NCI-H460 (cell line): ENCODE measurements at places on chromosomes 7 and 10.

DNA sequence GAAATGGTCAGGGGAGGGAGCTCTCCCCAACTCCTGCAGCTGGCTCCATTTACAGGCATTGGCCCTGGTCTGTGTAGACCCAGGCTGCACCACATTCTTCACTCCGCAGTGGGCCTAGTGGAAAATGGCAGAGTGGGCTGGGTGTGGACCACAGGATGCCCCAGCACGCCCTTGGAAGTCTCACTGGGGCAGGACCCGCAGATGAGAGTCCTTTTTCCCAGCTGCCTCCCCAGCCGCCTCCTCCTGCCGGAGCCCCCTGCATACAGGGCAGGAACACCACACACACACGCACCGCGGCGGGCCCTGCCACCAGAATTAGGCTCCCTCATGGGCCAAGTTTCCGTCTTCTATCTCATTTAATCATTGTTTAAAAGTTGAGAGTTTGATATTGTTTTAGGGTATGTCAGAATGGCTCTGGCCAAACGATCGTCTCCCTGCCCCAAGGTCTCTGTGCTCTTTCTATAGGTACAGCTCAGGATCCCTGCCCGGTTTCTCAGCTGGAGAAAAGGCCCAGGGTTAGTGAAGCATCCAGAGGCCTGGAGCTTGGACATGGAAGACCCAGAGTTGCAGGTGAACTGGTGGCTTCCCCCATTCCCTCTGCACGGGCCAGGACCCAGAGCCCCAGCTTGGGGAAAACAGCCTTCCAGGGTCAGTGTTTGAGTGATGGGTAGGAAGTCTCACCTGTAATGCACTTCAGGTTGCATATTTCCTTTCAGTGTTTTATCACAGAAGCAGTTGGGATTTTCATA lies 42.0 kb downstream of the ZNF467 start:
- no peak for DNase-seq

- no peak for DNase-seq
These were observed 17.5 kb upstream of the KIF20B start for GRCh38 chr10:89683883-89684282.

DNA sequence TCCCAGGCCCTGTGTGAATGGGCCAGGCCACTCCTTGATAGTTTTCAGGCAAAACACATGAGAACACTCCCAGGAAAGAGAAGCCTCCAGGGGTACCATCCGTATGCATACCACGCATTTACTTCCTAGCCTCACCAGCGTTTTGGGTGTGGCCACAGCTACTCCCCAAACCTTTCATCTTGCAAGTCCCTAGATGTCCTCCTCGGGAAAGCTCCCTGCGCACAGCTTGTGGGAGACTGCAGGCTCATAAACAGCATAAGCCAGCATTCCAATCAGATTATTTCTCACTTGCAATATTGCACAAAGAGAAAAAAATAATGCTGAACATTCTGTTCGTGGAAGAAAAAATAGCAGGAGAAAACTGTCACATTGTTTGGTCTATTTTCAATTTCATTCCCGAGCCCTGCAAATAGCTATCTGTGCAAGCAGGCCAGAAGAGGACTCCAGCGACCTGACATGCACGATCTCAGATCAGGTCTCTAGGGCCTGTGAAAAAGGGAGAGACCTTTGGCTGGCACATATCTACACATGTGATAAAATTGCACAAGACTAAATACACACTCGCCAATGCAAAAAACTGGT lies 175.6 kb downstream of the PLXNA4 start:
- DNase-seq: no peak

DNA sequence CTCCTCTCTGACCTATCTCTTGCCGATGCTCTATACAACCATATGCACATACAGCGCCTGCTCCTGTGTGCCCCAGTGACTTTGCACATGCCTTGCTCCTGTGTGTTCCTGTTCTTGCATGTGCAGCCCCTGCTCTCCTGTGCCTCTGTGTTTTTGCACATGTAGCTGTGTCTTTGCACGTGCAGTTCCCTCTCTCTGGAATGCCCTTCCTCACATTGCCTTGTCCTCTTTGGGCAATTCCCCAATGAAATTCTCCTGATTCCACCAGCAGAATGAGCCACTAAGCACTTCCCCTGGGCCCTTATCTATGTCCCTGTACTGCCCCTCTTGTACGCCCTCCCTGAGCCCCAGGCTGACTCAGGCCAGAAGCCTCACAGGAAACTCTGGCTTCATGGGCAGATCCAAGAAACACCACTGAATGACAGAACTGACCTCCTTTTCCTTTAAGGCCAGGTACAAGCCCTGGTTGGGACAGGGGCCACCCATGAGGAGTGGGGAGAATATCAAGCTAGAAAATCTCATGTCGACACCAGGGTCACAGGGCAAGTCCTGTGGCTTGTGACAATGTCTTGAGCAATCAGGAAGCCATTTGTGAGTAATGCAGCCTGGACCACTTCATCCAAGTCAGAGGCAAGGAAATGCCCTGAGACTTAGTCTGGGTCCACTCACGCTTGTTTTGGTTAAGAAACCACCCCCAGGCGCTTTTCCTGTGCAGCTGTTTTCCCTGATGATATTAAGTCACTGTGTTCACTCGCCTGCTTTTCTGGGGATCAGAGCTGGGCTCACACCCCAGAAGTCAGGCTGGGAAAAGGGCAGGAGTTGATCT lies 1.9 kb upstream of the ARHGAP22 start:
- no peak for DNase-seq

GRCh38 chr10:45354261-45354660 lies 19.8 kb upstream of the ALOX5 start:
- no peak for DNase-seq

DNA sequence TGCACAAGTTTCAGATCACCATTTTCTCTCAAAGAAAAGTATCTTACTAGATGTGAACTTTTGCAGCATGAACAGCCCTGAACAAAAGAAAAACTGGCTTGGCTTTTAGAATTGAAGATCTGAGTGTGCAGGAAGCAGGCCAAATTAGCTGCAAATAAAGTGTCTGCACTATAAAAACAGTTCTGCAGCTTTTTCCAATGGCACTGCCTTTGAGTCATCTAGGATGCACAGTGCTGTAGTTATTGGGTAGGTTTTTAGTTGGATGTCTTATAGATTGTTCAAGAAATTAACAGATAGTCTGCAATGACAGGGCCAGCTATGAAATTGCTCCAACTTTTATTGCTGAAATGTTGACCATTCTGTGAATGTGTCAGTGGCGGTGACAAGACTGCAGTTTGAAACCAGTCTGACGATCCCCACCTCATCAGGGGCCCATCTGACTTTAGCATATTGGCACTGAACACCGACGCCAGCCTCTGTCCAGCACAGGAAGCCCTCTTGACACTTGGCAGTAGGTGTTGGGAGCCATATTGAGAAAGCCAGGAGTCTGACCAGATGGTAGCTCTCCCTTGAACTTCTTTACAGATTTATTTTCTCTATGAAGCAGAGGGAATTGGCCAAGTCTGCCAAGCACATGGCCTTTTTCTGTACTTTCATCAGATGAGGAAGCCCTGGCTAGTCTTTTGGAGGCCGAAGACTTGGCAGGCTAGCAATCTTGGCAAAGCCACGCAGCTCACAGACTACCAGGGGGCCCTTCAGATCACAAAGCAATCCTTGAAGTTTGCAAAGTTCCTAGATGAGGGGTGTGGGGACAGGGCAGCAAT lies 490.6 kb downstream of the NEBL start:
- DNase-seq: no peak

DNA sequence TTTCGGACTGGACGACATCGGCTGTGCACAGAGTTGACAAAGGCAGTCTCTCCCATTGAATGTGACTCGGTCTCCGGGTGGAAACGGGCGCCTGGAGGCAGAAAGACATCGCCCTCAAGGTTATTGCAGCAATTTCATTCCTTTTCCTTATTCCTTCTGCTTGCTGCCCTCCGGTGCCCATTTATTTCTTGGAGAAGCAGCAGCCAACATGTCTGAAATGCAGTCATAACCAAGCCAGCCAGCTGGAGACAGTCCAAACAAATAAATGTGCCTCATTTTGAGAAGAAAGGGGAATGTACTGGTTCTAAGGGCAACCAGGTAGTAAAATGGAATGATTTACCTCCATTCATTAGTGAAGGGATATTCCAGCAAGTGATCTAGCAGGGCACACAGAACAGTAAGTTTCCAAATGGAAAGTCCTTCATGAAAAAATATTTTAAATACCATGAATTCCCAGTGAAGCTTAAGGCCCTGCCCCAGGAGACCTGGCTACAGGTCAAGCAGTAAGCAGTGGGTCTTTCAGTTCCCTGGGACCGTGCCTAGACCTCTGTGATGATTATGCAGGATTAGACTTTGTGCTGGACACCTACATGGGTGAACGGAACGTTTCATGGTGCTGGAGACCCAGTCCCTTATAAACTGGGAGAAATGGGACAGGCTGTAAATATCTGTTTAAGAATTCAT lies 86.6 kb downstream of the ABLIM1 start:
- no peak for DNase-seq

DNA sequence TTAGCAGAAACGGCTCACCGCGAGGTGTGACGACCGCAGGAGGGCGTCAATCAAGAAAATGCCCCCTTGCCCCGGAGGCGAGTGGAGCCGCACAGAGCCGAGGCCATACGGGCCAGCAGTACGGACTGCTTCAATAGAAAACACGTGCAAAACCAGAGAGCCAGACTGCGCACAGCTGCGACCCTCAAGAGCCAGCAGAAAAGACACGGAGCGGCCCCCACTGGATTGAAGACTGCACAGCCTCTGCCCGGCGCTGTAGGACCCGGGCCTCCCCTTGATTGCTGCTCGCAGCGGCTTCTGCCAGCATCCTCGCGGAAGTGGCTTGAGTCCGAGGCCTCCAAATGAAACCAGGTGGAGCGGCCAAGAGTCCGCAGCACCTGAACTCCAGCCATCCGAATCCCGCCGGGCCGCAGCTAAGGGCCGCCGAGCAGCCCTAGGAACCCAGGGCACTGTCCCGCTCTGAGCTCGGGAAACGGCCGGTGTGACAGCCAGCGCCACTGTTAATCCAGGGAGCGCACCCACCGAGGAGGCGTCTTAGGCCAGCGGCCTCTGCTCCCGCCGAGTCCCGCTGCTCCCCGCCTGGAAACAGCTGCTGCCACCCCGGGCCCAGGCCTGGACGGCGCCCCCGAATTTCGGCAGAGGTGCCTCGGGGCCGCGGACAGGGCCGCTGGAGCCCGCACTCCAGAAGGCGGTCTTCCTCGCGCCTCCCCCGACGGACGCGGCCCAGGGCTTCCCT lies 660 bp upstream of the HHEX start:
- no peak for DNase-seq

- DNase-seq: no peak
These were observed 7.9 kb upstream of the XPNPEP1 start for GRCh38 chr10:109931163-109931562.

- no peak for DNase-seq
These were observed 72.6 kb upstream of the ZMIZ1 start for GRCh38 chr10:78995987-78996791.

- peak; percentile 55 for DNase-seq
These were observed 228.9 kb upstream of the TCF7L2 start for GRCh38 chr10:112721080-112721698.

DNA sequence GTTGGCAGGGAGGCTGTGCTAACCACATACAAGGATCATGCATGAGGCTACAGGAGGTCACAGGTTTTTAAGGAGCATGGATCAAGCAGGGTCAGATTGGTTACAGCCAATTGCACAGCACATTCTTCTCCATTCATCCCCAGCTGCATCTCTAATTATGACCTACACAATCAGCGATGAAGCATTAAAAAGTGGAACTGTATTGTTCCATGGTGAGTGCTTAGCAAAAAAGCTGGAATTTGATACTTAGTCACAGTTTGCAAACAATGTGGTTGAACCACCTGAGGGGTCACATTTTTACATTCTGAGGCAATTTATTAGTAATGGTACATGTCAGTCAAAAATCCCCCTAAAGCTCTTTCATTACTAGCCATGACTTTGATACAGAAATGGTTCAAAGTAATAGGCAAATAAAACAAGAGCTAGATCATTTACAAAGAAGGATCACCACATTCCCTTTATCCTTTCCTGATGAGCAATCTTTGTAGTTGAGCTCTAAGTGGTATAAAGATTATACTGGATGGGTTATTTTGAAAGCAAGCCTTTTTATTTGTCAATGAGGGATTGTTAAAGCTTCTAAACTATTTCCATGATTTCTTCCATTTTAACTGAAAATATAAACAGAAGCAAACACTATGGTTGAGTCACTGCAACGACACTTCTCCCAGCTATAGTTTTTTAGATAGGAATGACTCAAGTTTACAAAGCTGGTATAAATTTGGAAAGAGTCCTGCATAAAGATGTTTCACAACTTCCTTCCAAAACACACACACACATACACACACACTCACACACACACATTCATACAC lies 217.8 kb upstream of the SEMA3A start:
- DNase-seq: peak; percentile 41

DNA sequence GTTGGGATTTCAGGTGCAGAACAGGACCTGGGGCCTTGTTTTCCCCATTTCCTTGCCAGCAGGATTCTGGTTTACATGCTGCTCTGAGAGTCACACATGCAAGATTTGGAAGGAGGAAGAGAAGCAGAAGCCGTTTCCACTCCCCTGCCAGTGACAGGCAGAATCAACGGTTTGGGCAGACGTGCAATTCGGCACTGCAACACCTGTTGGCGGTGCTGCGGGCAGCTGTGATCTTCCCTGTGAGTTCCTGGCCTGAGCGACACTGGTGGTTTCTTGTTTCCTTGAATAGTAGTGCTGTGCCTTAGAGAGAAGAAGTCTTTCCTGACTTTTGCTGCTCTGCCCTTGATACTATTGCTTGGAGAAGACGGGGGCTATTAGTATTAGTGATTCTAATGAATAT lies 1126.2 kb downstream of the TYW1 start:
- no peak for DNase-seq

DNA sequence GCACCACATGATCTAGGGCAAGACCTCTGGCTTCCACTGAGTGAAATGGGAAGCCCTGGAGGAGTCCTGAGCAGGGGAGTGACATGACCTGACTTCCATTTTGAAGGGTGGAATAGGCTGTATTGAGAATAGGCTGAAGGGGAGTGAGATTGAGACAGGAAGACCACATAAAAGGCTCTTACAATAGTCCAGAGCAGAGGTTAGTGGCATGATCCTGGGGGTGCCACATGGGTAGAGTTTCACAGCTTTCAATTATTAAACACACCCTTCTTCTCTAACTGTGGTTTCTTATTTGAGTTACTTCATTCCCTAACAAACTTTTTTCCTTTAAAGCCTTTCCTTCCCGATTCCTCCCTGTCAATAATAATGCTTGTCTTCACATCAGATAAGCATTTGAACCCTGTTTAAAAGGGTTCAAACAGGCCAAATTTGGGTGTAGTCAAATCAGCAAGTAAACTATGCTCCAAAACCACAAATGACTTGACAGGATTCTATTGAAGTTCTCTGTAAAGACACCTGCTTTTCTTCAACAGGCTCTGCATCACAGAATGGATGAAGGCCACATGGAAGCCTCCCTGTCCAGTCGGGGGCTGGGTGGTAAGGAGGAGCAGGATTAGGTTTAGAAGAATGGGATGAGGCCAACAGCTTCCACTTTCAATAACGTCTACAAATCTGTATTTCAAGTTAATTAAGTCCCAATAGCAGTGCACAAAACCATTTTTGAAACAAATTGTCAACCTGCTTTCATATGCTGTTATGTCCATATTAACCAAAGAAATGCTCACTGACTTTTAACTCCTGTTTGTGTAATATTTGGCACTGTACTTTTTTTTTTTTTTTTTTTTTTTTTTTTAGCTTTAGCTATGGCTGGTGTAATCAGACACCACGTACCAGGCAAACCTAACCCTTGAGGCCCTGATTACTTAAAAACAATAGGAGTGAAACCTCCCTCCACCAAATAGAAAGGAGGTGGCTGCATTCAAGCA lies 131.9 kb downstream of the NRCAM start:
- no peak for DNase-seq
